K562 (cell line): ENCODE measurements at places on chromosomes 12 and 14. TPM values are rescaled to one million over a fixed set of nuclear protein-coding genes. Genes with fewer than 3 reads are reported as not detected.

The DNAJC22 gene
- total RNA-seq: 0.62 and 0.69 TPM in 2 replicates

The CCDC177 gene
- total RNA-seq: not detected in 2 replicates

The AKAP3 gene
- 0.44 and 0.85 TPM in 2 replicates for total RNA-seq

The MYO1H gene
- total RNA-seq: not detected in 2 replicates

The TMEM132C gene
- not detected in 2 replicates for total RNA-seq

The CLEC2B gene
- total RNA-seq: 1.8 and 2.1 TPM in 2 replicates

The CFAP54 gene
- 0.09 and 0.11 TPM in 2 replicates for total RNA-seq

The CCDC38 gene
- total RNA-seq: not detected in 2 replicates

The DCAF4 gene
- 27.9 and 28.2 TPM in 2 replicates for total RNA-seq

The MYF6 gene
- total RNA-seq: not detected in 2 replicates

The IL23A gene
- total RNA-seq: 9.6 and 12.5 TPM in 2 replicates

The RND1 gene
- 0.36 and 0.78 TPM in 2 replicates for total RNA-seq

The SIRT4 gene
- total RNA-seq: 2.5 and 3.1 TPM in 2 replicates

The SLC8A3 gene
- not detected in 2 replicates for total RNA-seq

The ABCC9 gene
- 0.11 and 0.40 TPM in 2 replicates for total RNA-seq

The OLR1 gene
- 0.45 TPM in 1 of 2 replicates, not detected in the other for total RNA-seq

The ERO1A gene
- 41.4 and 46.2 TPM in 2 replicates for total RNA-seq

The RAD51B gene
- total RNA-seq: 12.9 and 16.9 TPM in 2 replicates

The PAPLN gene
- total RNA-seq: 2.2 and 2.9 TPM in 2 replicates

The PLCZ1 gene
- not detected in 2 replicates for total RNA-seq

The NKX2-1 gene
- total RNA-seq: 0.11 TPM in 1 of 2 replicates, not detected in the other

The BCL11B gene
- 0.09 and 0.18 TPM in 2 replicates for total RNA-seq

The HOXC5 gene
- total RNA-seq: 0.31 and 0.40 TPM in 2 replicates

The PCNX1 gene
- total RNA-seq: 2.8 and 3.1 TPM in 2 replicates

The BCL2L14 gene
- not detected in 2 replicates for total RNA-seq

The KCNK10 gene
- total RNA-seq: not detected in 2 replicates

The SAMD4A gene
- 6.8 TPM in 2 replicates for total RNA-seq

The TNS2 gene
- total RNA-seq: 2.8 and 3.1 TPM in 2 replicates

The ACVRL1 gene
- 1.3 and 1.4 TPM in 2 replicates for total RNA-seq

The GMFB gene
- 22.1 and 22.7 TPM in 2 replicates for total RNA-seq

The SYCP3 gene
- total RNA-seq: not detected in 2 replicates

The FGD4 gene
- total RNA-seq: 0.22 and 0.83 TPM in 2 replicates

The ESYT1 gene
- total RNA-seq: 237 and 251 TPM in 2 replicates

The TMEM117 gene
- total RNA-seq: 0.98 and 2.8 TPM in 2 replicates

The EFCAB11 gene
- 14.4 and 18.2 TPM in 2 replicates for total RNA-seq

The DHRS2 gene
- 59.4 and 62.9 TPM in 2 replicates for total RNA-seq

The YEATS4 gene
- 33.0 and 39.2 TPM in 2 replicates for total RNA-seq

The SLC10A1 gene
- total RNA-seq: not detected in 2 replicates

The RPL10L gene
- not detected in 2 replicates for total RNA-seq

The MMP19 gene
- 1.1 and 1.3 TPM in 2 replicates for total RNA-seq

The STXBP6 gene
- total RNA-seq: 0.27 and 0.54 TPM in 2 replicates

The RGS6 gene
- total RNA-seq: not detected in 2 replicates
